ENCODE measurements at places on chromosomes 7 and 10.

DNA sequence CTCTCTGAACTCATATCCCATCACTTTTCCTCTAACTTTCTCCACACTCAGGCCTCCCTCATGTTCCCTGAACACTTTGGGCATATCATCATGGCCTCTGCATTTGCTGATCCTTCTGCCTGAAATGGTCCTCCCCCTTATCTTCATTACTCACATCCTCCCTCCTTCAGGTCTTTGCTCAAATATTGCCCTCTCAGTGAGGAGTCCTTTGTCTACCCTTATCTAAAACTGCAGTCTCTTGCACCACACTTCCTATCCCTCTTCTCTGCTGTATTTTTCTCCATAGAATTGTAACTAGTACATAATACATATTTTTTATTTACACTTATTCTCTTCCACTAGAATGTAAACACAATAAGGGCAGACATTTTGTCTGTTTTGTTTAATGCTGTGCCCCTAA, 41.7 kb downstream of the DNAJC1 start:
- no peak for DNase-seq

GRCh38 chr10:33091201-33091600, 133.2 kb upstream of the ITGB1 start:
- DNase-seq, result no peak

DNA sequence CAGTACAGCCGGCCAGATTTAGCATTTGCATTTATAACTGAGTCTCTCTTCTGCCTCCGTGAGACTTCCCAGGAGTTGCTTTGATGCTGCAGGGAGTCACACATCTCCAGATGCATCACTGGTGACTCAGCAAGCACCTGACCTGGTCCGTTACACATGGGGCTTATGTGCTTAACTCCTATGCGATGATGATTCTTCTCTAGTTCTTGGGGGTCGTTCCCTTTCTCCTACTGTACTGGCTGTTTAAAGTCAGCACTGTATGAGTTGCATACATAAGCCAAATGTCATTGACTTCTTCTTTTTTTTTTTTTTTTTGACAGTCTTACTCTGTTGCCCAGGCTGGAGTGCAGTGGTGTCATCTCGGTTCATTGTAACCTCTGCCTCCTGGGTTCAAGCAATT, 13.0 kb upstream of the AKR1E2 start:
- no peak for DNase-seq

GRCh38 chr7:133819695-133820094, 307.4 kb upstream of the LRGUK start:
- no peak for DNase-seq

DNA sequence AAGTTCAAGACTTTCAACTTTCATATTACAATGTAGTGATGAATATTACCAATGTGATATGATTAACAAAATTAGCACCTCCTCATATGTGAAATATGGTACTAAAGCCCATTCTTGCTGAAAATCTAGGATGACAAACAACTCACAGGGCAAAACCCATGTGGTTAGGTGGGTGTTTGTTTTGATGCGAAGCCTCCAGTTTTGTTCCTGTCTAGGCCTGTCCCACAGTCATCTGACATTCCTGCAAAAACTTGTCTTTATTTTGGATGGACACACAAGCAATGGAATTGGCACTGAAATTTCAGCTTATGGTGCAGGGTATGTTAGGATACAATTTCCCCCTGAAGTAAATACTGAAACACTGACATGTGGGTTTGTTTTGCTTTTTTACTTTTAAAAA, 95.3 kb downstream of the PARD3 start:
- no peak for DNase-seq

DNA sequence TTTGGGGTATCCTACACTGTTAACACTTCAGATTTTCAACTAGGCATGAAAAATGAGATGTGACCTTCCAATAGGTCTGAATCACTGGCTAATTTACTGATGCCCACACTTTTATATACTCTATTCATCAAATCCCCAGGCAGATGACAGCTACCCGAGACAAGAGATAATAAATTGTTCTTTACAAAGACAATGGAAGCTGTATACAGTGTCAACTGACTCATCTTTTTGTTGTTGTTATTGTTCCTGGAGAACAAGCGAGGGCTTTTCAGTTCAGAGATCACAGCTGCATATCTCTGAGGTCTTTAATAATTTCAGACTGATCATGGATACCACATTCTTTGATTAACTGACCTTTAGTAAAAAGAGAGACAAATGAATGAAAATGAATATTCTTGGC, 228.9 kb downstream of the SDHAF3 start:
- no peak for DNase-seq

DNA sequence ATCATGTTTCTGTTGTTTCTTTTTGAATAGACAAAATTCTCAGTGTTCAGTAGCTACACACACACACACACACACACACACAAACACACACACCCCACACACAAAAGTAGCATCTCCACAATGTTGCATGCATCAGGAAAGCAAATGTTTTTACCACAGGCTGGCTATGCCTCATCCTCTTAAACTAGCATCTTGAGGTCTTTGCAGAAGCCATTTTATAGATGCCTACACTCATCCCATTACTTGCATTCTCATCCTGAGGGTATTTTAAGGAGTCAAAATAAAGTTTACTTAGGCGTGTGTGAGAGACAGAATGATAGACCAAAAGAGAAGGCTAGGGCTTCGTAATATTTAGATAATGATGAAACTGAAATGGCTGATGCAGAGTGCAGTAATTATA, 7.9 kb upstream of the INHBA start:
- no peak for DNase-seq

DNA sequence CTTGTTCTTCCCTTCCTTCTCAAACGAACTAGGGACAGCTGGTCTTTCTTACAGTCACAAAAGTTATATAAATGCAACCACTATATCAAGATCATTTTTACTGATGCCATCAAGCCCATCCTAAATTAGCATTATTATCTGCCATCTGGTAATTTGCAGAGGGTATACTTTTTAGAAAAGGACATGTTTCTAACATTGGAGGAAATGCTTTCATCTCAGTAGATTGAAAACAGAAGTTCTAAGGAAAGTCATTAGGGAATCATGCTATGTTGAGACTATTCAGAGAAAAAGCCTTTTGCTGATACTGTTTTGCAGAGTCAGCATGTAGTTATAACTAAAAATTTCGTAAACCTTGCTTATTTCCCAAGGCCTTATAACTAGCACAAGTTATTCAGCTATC, 146.7 kb downstream of the WNT2 start:
- no peak for DNase-seq

GRCh38 chr10:34432589-34432988, 382.5 kb downstream of the PARD3 start:
- DNase-seq, result no peak

- no peak for DNase-seq
Observed at GRCh38 chr10:44995914-44996669, 4.6 kb upstream of the ZNF22 start.

GRCh38 chr7:107077699-107078516, 33.4 kb downstream of the PRKAR2B start:
- no peak for DNase-seq

GRCh38 chr10:125605167-125605566, 77.8 kb downstream of the TEX36 start:
- no peak for DNase-seq

DNA sequence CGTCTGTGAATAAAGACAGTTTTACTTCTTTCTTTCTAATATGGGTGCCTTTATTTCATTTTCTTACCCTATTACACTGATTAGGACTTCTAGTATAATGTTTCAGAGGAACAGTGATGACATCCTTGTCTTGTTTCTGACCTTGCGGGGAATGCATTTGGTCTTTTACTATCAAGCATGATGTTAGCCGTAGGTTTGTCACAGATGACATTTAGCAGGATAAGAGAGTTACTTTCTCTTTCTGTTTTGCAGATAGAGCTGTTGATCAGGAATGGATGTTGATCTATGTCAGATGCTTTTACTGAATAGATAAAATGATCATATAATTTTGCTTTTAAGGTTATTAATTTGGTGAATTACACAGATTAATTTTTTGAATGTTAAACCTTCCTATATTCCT, 6.6 kb upstream of the IGFBP3 start:
- no peak for DNase-seq

DNA sequence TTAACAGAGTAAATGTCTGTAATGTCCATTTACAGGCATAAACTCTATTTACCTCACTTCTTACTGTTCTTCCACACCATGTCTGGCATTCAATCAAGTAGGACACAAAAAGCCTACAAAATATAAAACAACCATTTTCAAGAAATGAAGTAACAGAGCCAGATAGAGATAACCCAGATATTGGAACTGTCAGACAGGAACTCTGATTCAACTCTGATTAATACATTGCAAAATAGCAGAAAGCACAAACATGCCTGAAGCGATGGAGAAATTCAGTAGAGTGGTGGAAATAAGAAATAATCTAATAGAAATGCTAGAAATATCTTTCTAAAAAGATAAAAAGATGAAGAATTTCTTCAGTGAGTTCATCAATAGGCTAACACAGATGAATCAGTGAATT, 964.4 kb downstream of the PCDH15 start:
- no peak for DNase-seq

GRCh38 chr7:23210506-23210905, 28.7 kb downstream of the NUP42 start:
- no peak for DNase-seq

GRCh38 chr10:68553138-68553537, 7.0 kb upstream of the TET1 start:
- no peak for DNase-seq

DNA sequence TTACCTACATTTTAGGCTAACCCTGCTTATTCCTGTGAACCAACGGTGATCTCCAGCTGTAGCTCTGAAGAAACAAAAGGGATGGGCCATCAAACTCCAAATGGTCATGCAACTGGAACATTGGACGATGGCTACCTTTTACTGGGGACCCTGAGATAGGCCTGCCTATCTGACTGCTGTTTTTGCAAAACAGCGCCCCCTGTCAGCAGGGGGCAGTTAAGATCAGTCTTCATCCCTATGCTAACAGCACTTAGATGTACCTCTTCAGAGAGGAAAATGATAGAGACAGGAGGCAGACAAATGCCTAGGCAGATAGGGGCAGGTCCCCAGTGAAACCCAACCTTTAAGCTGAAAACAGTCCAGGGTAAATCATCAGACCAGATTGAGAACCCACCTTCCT, 1085.4 kb upstream of the SORCS1 start:
- DNase-seq, result no peak

DNA sequence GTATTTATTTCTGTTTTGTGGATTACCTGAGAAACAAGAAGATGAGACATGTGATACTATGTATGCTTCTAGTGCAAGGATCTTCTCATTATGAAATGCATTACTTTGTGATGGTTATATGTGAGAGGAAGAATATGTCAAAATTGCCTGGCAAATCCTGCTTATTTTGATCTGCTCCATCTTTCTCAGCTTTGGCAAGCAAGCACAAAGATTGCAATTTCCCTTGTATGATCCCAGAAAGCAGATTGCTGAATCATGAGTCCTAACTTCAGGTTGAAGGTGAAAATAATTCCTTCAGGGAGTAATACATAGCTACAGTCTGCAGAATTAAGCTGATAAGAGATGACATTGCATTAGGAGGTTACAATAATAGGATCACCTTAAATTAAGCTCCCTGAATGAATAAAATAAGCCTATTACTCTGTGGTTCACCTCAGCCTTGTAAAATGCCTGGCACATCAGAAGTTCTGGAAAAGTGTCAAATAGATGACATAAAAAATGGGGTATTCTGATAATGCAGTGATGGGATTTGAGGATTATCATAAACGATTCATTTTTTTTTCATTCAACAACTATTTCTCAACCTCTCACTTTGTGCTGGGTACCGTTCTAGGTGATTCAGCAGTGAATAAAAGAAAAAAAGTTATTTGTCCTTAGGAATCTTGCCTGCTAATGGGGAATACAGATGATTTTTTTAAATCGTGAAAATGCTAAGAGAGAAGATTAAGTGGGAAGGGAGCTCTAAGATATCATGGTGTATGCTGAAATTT, 120.7 kb downstream of the CHN2 start:
- no peak for DNase-seq

DNA sequence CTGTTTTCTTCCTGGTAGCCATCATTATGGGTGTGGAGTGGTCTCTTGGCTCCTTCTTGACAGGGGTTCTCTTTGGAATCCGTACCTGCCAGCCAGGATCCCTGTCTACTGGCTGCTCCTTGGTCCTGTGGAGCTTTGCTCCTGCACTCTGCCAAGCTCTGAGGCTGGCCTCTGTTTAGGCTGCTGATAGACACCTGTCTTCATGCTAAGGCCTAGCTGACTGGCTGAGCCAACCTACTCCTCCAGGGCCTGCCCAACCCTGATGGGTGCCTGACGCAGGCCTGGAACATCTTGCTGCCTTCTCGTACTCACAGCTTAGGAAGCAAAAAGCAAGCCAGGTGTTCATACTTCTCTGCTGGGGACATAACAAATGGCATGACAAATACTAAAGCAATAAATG, 333.6 kb upstream of the ZNF32 start:
- no peak for DNase-seq

DNA sequence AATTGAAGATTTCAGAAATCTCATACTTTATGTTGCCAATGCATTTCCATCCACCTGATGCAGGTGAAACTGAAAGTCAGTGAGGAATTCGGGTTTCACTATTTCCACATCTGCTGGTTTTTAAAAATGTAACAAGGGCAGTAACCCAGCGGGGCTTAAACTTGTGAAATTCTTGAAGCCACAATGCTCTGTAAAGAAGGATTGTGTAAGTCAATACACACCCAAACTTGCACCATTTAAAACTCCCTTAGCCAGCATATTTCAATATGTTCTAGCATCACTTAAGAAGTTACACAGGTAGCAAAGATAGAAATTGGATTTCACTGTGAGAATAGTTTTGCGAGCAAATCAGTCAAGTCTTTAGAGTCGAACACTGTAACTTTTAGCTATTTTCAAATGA, 386.1 kb downstream of the PLXDC2 start:
- DNase-seq, result no peak

GRCh38 chr10:102651455-102652169, 7.3 kb downstream of the TRIM8 start:
- no peak for DNase-seq

GRCh38 chr7:94580601-94581000, 71.0 kb downstream of the CASD1 start:
- no peak for DNase-seq

DNA sequence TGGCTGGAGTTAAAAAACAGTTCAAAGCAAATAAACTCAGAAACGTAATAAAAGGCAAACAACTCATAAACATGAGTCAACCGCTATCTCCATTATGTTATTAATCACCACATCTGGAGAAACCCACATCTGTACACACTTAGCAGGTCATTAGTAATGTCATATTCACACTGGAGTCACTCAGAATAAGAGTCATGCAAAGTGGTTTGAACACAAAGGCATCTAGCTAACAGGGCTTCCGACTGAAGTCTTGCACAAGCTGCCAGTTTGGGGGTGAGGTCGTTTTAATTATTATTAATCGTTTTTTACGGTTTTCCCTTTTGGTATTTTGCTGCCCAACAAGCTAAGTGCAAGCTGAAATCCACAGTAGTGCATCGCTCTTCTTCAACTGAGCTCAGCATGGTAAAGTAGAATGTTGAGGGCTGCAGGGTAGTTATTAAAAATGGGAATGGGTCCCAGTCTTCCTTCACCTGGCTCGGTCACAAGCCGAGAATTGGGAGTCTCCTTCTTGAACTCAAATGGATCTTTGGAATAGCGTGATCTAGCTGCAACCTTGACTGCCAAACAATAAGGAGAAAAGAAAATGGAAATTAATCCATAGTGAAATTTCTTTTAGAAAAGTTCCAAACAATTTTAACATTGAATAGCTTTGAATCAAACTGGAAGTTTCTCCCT, 663.5 kb downstream of the KCNMA1 start:
- no peak for DNase-seq
